ENCODE measurements at places on chromosomes 2 and 18.

GRCh38 chr2:95346231-95346737 lies 49.1 kb downstream of the KCNIP3 start:
- no peak for DNase-seq

GRCh38 chr2:53519918-53520841 lies 247.4 kb upstream of the CHAC2 start:
- DNase-seq = no peak

- no peak for DNase-seq
Measured at GRCh38 chr2:195619590-195619989, 37.4 kb upstream of the SLC39A10 start.

- DNase-seq = no peak
Measured at GRCh38 chr2:119015845-119016244, 73.9 kb downstream of the MARCO start.

- DNase-seq = no peak
Measured at GRCh38 chr2:240601831-240602160, 15.3 kb downstream of the CAPN10 start.

- DNase-seq = no peak
Measured at GRCh38 chr18:13267431-13267873, 48.9 kb downstream of the LDLRAD4 start.

- no peak for DNase-seq
Measured at GRCh38 chr18:56903686-56904085, 243.2 kb upstream of the BOD1L2 start.

- no peak for DNase-seq
Measured at GRCh38 chr2:138475277-138475776, 26.2 kb upstream of the SPOPL start.

GRCh38 chr2:45000341-45000901 lies 8.8 kb downstream of the SIX2 start:
- DNase-seq = no peak

DNA sequence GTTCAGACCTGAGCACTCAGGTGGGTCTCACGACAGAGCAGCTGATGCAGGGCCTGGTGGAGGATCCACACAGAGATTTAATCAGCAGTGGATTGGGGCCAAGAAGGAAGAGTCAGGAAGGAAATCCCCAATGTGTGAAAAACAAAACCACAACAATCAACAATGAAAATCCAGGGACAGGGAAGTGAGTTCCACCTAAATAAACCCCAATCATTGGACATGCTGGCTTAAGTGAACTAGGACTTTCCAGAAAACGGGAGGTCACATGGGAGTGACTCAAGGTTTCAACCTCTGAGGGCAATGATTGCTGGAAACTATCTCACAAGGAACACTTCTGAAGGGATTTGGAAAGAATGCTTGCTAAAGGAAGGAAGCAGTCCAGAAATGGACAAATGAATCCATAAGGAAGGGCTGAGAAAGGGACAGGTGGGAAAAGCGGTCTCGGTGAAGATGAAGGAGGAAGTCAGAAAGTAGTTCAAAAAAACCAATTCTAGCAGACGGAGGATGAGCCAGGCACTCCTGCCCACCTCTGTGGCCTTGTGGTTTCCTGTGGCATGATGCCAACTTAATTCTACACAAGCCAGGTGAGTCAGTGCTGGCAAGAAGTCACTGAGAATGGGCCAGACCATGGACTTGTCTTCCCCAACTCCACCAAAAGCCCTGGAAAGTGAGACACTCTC lies 15.4 kb upstream of the XDH start:
- peak; percentile 43 for DNase-seq

DNA sequence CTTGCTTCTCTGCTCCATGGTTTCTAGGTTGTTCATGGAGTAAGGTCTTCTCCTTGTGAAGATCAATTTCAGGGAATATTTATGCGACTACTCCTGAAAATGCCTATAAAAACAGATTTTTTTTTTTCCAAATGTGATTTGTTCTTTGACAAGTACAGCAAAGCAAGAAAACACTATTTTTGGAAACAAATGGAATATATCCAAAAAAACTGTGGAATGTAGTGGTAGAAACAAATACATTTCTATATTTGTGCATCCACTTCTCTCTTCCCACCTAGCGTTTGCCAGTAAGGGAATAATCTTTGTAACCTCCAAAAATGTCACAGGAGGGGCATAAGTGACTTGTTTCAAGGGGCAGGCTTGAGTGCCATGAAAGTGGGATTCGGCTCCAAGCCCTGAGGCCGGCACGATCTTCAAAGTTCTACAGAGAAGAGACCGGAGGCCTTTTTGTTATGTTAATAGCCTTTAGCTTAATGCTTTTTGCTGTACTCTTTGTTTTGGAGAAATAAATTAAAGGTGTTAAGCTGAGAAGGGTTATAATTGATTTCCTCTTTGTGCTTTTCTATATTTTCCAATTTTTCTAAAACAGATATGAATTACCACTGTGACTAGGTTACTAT lies 200.6 kb downstream of the NRP2 start:
- no peak for DNase-seq

DNA sequence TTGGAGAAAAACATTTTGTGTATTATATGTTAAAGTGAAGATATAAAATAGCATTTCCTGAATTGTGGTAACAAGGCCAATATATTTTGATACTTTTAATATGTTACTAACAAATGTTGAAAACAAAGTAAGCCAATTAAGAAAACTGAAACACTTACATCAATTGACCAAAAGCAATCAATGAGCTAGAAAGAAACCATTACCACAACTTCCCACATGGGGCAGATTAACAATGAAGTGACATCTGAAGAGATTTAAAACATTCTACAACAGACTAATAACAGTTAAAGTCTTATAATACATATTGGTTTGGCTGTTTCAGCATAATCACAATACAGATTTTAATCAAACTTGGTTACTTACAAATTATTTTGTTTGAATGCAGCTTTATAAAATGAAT lies 282.4 kb upstream of the NETO1 start:
- DNase-seq = no peak

DNA sequence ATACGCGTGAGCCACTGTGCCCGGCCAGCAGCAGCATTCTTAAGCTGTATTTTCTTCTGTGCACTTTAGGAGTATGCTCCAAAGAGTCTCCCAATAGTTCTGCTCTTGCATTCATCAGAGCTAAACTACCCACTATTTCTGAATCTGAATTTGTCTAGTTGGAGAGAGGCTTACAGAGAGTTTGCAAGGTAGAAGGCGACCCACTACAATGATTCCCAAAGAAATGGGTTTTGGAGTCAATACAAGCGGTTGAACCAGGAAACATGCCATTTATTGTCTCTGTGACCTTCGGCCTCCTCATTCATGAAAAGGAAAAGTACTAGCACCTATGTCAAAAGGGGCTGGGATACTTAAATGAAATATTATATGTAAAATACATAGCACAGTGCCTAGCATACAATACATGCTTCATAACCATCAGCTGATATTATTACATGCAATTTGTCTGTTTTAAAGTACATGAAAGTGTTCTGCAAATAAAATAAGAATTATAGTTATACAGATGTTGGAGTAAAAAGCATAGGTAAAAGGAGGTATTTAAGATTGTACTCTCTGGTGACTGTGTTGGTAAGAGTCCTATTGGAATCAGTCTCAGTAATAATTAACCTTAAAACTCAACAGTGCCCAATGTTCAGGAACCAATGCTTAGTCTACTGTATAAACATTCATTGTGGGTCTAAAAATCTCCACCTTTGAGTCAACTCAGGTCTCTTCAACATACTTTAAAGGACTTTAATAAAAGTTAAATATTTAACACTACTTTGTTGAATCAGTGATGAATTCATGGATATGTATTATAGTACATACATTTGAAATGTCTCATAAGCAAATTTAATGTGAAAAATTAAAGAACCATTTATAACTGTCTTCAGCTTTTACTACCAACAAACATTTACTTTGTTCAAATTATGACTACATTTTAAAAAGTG lies 89.8 kb upstream of the GRB14 start:
- no peak for DNase-seq

DNA sequence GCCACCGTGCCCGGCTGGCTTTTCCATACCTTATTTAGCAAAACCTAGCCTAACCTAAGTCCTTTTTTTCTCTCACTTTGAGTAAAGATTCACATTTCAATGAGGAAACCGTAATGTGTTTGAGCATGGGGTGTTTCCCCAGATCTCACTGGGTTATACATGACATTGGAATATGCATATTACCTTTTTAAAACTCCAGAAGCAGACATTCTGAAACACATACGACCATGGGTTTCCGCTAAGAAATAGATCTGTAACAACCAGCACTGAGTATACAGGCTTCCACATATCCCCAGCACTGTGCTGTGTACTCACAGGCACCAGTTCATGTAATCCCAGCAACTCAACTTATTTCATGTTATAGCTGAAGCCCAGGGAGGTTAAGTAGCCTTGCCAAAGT lies 41.0 kb upstream of the FOSL2 start:
- DNase-seq = no peak

DNA sequence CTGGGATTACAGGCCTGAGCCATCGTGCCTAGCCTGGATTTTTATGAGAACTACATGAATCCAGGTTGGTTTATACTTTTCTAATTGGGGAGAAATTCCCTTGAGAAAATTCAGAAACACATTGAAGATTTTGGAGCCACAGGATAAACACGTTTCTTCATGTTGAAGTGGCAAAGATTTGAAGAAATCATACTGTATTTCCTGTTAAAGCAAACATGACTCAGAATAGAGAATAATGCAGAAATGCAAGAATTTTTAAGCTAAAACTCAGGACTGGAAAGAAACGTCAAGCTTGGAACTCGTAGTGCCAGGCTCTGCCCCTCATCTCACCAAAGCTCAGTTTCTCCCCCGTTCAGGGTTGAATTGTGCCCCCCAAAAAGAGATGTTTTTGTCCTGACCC lies 32.1 kb upstream of the TAF1B start:
- no peak for DNase-seq

DNA sequence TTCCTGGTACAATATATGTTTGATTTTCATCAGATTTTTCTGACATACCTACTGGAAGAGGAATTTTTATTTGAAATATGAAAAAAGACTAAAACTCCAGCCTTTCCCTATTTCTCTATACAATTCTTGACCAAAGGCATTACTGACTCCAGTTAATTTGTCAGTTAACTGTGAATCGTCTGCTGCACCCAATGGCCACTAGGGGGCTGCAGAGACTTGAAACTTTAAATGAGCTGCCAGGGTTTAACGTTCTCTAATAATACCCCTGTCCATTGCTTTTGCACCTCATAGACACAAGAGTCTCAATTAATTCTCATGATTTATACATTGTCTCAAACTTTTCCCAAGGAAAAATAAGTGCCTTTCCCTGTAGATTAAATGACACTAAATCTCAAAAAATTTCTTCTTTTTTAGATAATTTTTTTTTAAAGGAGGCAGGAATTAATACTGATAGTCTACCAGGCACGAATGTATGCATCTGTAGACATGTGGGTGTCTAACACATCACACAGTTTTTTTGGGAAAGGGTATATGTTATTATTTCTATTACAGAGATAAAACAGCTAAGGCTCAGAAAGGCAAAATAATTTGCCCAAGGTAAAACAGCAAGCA lies 1.8 kb upstream of the ALK start:
- peak; percentile 8 for DNase-seq

DNA sequence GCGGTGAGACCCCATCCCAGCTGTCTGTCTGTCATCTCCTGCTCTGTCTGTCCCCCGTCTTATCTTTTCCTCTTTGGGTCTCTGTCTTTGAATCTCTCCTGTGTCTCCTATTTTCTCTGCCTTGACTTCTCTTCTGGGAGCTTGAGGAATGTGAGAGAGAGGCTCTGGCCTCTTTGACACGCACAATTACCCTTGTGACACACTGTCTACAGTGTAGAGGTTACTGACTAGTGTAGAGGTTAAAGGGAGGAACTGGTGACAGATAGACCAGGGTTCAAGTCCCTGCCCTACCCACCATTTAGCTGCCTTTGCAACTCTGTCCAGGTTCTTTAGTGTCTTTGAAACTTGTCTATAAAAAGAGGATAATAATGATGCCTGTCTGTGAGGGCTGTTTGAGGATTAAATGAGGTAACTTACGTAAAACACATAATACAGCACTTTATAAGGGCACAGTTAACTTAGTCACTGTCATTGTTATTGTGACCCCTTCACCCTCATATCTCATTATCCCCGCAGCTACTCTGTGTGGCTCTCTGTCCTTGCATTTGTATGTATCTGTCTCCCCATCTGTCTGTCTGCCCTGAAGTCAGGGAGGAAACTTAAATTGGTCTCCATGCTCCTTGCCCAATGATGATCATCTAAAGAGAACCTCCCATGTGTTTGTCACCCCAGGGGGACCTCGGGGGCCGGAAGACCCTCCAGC lies 19.9 kb downstream of the SEMA4F start:
- DNase-seq = no peak

DNA sequence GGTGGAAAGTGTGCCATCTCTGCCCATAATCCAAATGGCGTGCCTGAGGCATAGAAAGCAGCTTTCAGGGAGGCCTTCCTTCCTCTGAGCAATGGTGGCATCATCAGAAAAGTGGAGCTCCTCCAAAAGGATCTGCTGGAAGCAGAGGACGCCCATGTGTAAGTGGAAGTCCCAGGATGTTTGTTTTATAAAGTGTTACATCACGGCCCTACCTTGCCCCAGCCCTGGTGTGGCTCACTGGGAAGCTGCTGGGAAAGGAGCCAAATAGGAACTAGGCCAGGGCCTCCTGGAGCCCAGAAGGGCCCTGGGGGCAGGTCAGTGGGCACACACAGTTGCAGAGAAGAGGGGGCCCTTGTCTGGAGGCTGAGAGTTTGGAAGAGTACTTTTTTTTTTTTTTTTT lies 4.2 kb upstream of the ODC1 start:
- no peak for DNase-seq

DNA sequence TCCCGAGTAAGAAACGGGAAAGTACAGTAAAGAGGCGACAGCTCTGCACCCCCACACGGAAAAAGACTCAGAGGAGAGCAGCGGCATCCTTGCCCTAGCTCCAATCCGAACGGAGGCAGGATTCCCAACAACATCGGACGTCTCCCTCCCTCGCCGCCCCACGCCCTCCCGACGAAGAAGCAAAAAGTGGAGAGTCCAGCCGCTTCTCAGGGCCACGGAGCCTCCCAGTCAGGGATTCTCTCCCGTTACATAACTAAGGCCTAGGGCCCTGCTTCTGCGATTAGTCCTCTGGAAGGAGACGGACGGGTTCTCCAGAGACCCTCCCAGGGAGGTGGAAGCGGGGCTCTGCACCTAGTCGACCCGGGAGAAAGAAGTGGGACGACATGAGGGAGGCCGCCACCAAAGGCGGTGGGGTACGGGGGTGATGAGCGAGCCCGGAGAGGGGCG lies 587 bp downstream of the SUMO1 start:
- DNase-seq = peak; percentile 4

- DNase-seq = no peak
Measured at GRCh38 chr2:223668302-223668998, 66.3 kb upstream of the SCG2 start.

Data from CD4-positive, alpha-beta T cell treated with Interleukin-6 at 100 ng/mL for 8 hours (primary cell).